ENCODE measurements at places on chromosomes 13 and 19. TPM values are rescaled to one million over a fixed set of nuclear protein-coding genes. Genes with fewer than 3 reads are reported as not detected.

Gene CYSLTR2
- not detected for total RNA-seq

Gene CEACAM7
- total RNA-seq: not detected

Gene CFD
- 2.3 TPM for total RNA-seq

Gene ERICH4
- total RNA-seq: not detected

DNA sequence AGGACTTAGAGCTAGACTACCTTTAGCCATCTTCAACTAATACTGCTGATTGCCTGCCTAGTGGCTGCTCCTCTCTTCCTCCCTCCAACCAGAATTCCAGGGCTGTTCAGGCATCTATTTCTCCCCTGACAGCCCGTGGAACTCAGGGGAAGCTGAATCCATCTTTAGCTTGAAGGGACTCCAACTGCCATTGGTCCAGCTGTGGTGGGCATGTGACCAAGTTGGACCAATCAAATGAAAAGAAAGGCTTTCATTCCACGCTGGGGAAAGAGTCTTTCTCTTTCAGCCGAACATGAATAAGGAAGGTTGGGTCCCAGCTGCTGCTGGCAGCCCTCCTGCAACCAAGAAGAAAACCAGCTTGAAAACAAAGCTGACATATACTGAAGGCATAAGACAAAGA, 168.5 kb upstream of the OBI1 start:
- DNase-seq: no peak

DNA sequence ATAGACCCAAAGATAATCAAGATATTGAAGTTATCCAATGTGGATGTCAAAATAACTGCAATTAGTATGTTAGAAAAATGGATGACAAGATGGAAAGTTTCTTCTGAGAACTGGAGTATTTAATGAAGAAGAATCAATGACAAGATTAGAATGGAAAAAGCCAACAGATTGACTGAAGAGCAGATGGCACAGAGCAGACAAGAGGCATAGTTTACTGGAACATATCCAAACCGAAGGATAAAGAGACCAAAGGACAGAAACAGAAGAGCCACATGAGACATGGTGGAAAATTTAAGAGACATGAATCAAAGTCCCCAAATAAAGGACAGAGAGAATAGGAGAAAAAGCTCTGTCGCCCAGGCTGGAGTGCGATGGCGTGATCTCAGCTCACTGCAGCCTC, 89.6 kb upstream of the RXFP2 start:
- DNase-seq: no peak
